ENCODE measurements at places on chromosomes 6 and 20.

- no peaks in the 10 kb centered on the region for H3K36me3 ChIP-seq
- H3K27me3 ChIP-seq, result no peaks in the 10 kb centered on the region
- no peak overlapping the region for H3K4me3 ChIP-seq
- no peak for DNase-seq
- peak overlapping the region; percentile 79 for H3K27ac ChIP-seq
Observed at GRCh38 chr6:139882977-139883728, 508.7 kb upstream of the CITED2 start.

DNA sequence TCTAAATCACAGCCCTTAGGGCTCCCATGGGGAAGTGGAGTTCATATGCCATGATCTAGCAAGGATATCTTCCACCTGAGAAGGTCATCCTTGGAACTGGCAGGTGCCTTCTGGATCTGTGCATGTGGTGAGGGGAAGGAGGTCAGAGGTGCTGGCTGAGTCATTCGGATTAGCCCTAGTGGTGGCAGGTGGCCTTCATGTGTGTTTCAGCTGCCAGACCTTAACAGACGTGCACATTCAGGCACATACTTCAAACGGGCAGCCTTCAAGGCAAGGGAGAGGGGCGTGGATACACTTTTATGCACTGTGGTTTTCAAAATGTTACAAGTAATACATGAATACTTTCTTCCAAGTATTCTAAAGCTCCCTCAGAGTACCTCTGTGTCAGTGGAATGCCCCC is 51.2 kb downstream of the BMP6 start:
- no peaks in the 10 kb centered on the region for H3K27me3 ChIP-seq
- no peak for DNase-seq
- H3K4me1 ChIP-seq, result peaks cover 11% of the 10 kb centered on the region
- no peak overlapping the region for H3K27ac ChIP-seq
- no peak overlapping the region for H3K4me3 ChIP-seq
- no peaks in the 10 kb centered on the region for H3K36me3 ChIP-seq

DNA sequence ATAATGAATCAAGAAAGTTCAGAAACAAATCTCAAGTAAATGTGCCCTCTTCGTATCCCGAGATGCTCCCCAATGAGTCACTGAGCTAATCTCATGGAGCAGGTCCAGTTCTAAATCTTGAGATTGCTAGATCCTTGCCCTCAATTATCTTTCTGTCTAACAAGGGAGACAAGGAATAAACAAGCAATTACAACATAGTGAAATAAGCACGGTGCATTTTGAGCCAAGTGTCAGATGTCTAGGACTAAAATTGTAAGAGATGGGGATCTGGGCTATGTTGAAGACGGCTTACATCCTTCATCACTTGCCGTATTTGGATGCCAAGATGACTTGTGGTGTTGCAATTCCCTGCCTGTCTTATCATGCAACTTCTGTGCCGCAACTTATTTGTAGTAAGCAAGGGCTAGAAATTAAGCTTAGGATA is 56.5 kb upstream of the ADGRF1 start:
- no peaks in the 10 kb centered on the region for H3K27me3 ChIP-seq
- no peaks in the 10 kb centered on the region for H3K36me3 ChIP-seq
- no peak overlapping the region for H3K27ac ChIP-seq
- no peak for DNase-seq
- H3K4me3 ChIP-seq, result no peak overlapping the region

DNA sequence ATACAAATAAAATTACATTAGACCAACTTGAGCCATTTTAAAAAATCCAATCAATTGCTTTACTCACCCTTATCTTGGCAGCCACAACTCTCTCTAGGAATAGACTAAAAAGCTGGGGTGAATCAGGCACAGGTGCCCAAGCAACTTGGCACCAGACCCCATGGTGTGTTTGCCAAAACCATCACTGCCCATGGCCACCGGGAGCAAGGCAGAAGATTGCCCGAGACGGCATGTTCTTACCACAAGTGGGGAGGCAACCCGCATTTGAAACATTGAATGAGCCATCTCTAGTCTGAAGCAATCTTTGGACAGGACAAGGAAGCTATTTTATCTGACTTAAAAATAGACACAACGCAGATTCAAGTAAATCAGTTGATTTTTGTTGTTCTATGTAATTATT is 69.0 kb downstream of the SMLR1 start:
- no peaks in the 10 kb centered on the region for H3K4me1 ChIP-seq
- no peaks in the 10 kb centered on the region for H3K27me3 ChIP-seq
- no peaks in the 10 kb centered on the region for H3K36me3 ChIP-seq
- H3K27ac ChIP-seq, result no peak overlapping the region
- no peak overlapping the region for H3K4me3 ChIP-seq

GRCh38 chr20:32189691-32190615 is 17.6 kb downstream of the PLAGL2 start:
- H3K27me3 ChIP-seq, result no peaks in the 10 kb centered on the region
- DNase-seq, result peak; percentile 59
- peak overlapping the region; percentile 55 for H3K27ac ChIP-seq
- H3K4me1 ChIP-seq, result peaks cover 38% of the 10 kb centered on the region
- no peaks in the 10 kb centered on the region for H3K36me3 ChIP-seq

DNA sequence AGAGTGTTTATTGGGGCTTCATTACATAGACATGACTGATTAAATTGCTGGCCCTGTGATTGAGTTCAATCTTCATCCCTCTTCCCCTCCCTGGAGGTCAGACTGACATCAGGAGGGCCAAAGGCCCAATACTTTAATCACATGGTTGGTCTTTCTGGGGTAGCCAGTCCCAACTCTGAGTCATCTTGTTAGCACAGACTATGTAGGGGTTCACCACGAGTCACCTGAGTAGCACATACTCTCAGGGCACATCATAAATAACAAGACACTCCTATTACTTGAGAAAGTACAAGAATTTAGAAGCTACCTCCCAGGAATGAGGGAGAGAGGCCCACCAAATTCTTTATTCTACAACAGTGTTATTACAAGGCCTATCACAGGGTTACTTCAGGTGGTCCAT is 11.3 kb downstream of the GINS1 start:
- no peak overlapping the region for H3K4me3 ChIP-seq
- H3K27ac ChIP-seq, result no peak overlapping the region
- H3K27me3 ChIP-seq, result no peaks in the 10 kb centered on the region
- DNase-seq, result no peak
- no peaks in the 10 kb centered on the region for H3K4me1 ChIP-seq
- H3K36me3 ChIP-seq, result no peaks in the 10 kb centered on the region

GRCh38 chr6:110664933-110665332 is 150.3 kb downstream of the CDK19 start:
- H3K4me1 ChIP-seq, result no peaks in the 10 kb centered on the region
- DNase-seq, result no peak
- no peak overlapping the region for H3K4me3 ChIP-seq
- no peak overlapping the region for H3K27ac ChIP-seq
- no peaks in the 10 kb centered on the region for H3K36me3 ChIP-seq
- H3K27me3 ChIP-seq, result no peaks in the 10 kb centered on the region

DNA sequence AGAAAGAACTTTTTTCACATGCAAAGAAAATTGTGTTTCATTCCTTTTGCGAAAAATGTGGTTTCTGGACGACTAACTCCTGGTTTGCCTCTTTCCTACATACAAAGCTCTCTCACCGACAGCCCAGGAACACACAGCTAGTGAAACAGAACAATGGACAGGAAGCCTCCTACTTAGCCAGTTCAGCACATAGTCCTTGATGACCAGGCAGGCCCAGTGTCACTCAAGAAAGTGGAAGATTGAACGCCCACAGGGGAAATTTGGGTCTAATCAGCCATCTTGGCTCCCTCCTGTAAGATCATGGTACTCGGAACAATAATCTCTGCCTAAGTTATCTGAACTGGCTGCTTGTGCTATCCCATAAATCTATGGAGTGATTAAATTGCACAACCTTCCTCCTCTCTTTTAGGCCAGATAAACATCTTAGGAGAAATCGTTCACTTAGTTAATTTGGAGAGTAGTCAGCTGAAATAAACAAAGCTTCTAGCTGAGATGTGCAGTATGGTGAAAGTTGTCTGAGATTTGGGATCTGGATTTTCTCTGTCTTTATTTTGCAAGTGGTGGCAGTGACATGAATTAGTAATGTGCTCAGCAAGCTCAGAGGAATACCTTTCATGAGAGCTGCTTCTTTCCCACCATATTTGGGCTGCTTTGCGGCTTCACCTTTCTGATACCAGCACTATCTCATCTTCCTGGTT is 147.0 kb downstream of the MTFR2 start:
- H3K36me3 ChIP-seq, result no peaks in the 10 kb centered on the region
- H3K4me3 ChIP-seq, result no peak overlapping the region
- DNase-seq, result no peak
- H3K4me1 ChIP-seq, result peaks cover 8% of the 10 kb centered on the region
- H3K27ac ChIP-seq, result no peak overlapping the region
- H3K27me3 ChIP-seq, result no peaks in the 10 kb centered on the region

GRCh38 chr6:16700202-16700915 is 60.9 kb downstream of the ATXN1 start:
- H3K36me3 ChIP-seq, result no peaks in the 10 kb centered on the region
- no peaks in the 10 kb centered on the region for H3K27me3 ChIP-seq

- H3K36me3 ChIP-seq, result no peaks in the 10 kb centered on the region
- peak; percentile 22 for DNase-seq
- H3K27me3 ChIP-seq, result no peaks in the 10 kb centered on the region
- no peak overlapping the region for H3K27ac ChIP-seq
Observed at GRCh38 chr20:50475681-50476292, 34.4 kb upstream of the PTPN1 start.

DNA sequence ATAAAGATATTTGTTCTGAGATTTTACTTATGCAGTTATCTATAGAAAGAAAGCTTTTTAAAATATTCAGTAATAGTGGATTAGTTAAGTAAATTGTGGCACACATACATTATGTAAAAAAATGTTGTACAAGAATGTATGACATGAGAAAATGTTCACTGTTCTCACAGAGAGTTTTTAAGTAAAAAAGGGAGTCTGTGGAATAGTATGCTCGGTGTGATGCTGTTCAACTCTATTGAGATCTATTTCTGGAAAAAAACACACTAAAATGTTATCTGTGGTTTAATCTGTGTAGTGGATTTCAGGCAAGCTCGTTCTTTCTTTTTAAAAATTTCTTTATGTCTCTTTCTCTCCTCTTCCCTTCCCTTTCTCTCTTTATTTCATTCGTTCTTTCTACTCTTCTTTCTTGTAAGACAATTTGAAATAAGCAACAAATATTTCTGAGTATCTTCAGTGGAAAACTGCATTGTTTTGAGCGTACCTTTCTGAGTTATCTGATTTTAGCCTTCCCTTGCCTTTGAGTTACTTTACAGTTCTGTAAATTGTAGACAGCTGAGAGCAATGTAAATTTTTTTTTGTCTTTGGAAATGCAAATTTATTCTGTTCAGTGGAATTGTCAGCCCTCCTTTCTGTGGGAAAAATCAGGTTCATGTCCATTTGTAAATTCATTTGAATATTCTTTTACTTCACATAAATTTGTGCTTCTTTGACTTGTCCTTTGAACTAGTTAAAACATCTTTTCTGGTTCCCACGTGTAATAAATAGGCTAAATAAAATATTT is 229.0 kb upstream of the NOX3 start:
- DNase-seq, result no peak
- no peak overlapping the region for H3K4me3 ChIP-seq
- no peaks in the 10 kb centered on the region for H3K27me3 ChIP-seq
- H3K27ac ChIP-seq, result no peak overlapping the region
- no peaks in the 10 kb centered on the region for H3K36me3 ChIP-seq

Measured in thyroid gland (tissue), 4 donors.